NCI-H1048 (cell line): ENCODE measurements at places on chromosomes 16 and 17.

DNA sequence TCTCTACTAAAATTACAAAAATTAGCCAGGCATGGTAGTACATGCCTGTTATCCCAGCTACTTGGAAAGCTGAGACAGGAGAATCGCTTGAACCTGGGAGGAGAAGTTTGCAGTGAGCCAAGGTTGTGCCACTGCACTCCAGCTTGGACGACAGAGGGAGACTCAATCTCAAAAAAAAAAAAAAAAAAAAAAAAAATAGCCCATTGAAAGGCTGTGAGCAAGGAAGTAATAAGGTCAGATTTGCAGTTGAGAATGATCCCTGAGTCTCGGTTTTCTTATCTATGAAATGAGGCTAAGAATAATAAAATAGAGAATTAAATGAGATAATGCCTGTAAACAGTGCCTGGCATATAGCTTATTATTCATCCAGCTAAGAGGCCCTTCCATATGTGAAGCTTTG is 1.3 kb upstream of the PDK2 start:
- no peak for DNase-seq

DNA sequence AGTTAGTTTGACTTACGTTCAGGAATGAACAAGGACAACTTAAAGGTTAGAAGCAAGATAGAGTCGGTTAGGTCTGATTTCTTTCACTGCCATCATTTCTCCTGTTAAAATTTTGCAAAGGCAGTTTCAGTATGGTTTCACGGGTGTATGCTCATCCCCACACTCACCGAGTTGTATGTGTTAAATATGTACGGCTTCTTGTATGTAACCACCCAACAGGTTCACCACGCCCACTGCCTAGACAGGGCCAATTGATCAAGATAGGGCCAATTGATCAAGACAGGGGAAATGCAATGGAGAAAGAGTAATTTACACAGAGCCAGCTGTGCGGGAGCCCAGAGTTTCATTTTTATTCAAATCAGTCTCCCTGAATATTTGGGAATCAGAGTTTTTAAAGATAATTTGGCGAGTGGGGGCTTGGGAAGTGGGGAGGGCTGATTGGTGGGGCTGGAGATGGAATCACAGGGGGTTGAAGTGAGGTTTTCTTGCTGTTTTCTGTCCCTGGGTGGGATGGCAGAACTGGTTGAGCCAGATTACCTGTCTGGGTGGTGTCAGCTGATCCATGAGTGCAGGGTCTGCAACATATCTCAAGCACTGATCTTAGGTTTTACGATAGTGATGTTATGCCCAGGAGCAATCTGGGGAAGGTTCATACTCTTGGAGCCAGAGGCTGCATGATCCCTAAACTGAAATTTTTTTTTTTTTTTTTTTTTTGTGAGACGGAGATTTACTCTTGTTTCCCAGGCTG is 62.4 kb upstream of the PLCG2 start:
- no peak for DNase-seq

GRCh38 chr16:9099131-9099625 is 7.7 kb downstream of the HAPSTR1 start:
- no peak for DNase-seq

DNA sequence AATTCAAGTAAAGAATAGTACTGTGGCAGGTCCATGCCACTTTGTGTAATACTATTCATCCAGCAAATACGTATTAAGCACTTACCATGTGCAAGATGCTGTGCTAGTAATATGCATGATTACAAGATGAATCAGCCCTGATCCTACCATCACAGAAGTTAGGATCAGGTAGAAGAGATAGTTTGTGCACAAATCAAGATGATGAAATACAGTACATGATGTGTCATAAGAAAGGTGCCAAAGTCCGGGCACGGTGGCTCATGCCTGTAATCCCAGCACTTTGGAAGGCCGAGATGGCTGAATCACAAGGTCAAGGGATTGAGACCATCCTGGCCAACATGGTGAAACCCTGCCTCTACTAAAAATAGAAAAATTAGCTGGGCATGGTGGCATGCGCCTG is 10.9 kb downstream of the COG4 start:
- no peak for DNase-seq

DNA sequence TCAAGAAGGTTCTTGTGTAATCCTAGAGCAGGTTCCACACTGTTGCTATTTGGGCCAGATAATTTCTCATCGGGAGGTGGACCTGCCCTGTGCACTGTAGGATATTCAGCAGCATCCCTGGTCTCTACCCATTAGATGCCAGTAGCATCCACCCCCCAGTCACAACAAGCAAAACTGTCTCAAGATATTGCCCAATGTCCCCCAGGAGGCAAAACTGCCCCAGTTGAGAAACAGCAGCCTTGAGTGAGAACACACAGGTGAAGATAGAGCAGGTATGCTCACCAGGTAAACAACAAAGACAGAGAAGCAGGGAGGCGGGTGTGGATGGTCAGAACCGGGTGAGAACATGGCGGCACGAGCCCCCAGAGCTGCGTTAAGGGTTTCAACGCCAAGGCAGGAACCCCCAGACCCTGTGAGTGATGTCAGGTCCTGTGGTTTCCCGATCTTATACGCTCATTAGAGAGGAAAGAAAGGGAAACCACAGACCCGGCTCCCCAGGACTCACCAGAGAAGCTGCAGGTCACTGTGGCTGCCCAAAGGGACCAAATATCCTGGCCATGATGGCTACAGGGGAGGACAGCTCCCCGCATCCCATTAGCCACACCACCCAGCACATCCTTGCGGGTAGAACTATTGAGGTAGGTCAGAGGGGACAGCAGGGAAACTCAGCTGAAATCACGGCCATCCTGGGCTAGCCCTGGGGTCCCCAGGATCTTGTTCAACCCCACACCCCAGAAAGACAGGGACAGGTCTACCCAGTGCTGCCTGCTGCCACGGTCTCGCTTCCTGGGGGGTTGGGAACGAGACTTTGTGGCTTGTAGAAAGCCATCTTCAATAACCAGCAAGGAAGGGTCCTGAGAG is 21.2 kb downstream of the CDC42EP4 start:
- DNase-seq = no peak

DNA sequence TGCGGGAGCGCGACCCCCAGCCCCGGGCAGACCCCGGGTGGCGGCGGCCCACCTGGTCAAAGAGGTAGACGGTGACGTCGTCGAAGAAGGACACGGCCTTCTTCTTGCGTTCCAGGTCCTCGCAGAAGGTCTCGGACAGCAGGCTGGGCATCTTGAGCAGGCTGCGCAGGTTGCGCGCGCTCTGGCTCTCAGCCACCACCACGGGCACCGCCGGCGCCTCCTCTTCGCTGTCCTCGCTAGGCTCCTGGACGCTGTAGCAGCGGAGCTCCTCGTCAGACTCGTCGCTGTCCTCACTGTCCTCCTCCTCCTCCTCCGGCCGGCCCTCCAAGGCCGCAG is 45.2 kb upstream of the PVALEF start:
- DNase-seq = no peak

GRCh38 chr16:69318911-69319289 is 7.8 kb downstream of the VPS4A start:
- DNase-seq = no peak

DNA sequence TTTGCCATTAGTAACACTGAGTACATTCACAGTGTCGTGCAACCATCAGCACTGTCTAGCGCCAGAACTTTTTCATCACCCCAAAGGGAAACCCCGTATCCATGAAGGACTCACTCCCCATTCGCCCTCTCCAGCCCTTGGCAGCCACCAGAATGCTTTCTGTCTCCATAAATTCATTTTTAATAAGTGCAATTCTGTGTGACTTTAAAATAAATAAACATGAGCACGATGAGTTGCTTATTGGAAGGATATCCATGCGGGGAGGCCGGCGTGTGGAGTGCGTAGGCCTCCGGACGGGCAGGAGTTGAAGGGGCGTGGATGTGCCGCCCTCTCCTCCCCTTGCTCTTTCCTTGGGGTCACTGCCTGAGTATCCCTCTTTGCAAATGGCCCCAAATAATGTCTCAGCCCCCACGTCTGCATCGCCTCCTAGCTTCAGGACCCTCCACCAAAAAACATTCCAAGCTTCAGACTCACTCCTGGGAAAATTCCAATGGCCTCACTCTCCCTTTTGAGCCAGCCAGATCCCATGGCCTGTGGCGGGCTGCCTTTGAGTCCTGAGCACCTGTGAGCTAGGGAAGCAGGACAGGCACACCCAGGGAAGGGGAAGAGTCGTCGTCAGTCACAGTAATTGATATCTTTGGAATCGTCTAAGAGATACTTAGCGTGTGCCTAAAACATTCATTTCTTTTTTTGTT is 306.3 kb downstream of the SEC14L1 start:
- no peak for DNase-seq

- no peak for DNase-seq
These were observed 689 bp upstream of the TBC1D24 start for GRCh38 chr16:2473999-2474876.

DNA sequence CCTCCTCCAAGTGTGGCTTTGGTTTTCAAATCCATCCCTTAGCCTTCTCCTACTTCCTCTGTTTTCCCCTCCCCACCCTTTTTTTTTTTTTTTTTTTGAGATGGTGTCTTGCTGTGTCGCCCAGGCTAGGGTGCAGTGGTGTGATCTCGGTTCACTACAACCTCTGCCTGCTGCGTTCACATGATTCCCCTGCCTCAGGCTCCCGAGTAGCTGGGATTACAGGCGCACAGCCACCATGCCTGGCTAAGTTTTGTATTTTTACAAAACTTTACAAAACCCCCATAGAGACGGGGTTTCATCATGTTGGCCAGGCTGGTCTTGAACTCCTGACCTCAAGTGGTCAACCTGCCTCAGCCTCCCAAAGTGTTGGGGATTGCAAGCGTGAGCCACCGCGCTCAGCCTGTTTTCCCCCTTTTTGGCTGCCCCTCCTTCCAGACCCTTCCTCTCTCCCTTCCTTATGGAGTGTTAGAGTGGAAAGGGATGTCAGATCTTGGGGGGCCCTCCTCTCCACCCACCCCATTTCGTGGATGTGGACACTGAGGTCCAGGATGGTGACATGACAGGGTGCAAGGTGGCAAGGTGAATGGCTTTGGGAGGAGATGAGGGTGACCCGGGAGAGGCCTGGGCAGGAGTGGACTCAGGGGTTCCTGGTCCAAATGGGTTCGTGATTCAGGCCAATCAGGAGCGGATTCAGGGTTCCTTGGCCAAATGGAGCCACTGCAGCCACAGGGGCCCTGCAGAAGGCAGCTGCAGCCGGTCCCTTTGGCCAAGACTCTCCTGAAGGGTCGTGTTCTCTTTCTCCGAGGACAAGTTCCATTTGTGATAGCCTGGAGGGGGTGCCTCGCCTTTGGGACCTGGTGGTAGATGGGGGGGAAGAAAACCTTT is 4.8 kb downstream of the ABCC1 start:
- DNase-seq = no peak

GRCh38 chr17:16269658-16270057 is 52.6 kb downstream of the PIGL start:
- no peak for DNase-seq

DNA sequence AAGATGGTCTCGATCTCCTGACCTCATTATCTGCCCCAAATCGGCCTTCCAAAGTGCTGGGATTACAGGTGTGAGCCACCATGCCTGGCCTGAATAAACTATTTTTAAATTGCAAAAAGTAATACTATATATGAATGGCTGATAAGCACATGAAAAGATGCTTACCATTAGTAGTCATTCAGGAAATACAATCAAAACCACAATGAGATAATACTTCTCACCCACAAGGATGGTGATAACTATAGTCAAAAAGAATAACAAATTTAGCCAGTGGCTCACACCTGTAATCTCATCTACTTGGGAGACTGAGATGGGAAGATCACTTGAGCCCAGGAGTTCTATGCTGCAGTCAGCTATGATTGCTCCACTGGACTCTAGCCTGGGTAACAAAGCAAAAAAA is 2.4 kb upstream of the TACO1 start:
- no peak for DNase-seq

GRCh38 chr17:17683710-17684365 is 2.6 kb downstream of the RAI1 start:
- DNase-seq = no peak

- DNase-seq = no peak
These were observed 14.7 kb upstream of the C16orf82 start for GRCh38 chr16:27052007-27052406.

- no peak for DNase-seq
These were observed 242.1 kb upstream of the NLRP1 start for GRCh38 chr17:5826384-5826783.

DNA sequence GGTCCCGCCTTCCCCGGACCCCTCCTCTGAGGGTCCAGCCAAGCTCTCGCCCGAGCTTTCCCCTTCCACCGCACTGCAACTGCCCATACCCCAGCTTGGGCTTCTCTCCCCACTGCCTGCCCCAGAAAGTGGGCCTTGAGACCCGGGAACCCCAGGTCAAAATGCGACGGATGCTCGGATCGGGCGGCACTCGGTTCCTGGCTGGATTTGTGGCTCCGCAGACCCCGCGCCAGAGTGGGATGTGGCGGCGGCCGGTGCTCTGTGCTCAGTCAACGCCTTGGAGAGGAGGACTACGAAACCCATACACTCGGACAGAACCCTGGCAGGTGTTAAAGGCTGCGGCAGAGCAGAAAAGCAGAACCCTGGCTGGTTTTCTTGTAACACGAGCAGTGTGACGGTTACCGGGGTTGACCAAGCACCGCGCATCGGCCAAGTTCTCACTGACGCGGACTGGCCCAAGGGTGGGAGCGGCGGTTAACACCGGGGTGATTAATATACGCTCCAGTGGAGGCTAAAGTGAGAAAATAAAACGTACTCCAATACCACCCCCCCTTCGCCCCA is 885 bp upstream of the SLFN13 start:
- no peak for DNase-seq

GRCh38 chr16:87687126-87687910 is 78.5 kb downstream of the KLHDC4 start:
- DNase-seq = no peak

GRCh38 chr16:30032083-30032819 is 1.2 kb upstream of the TLCD3B start:
- peak; percentile 20 for DNase-seq

GRCh38 chr16:68850481-68850880 is 7.2 kb downstream of the TANGO6 start:
- no peak for DNase-seq

DNA sequence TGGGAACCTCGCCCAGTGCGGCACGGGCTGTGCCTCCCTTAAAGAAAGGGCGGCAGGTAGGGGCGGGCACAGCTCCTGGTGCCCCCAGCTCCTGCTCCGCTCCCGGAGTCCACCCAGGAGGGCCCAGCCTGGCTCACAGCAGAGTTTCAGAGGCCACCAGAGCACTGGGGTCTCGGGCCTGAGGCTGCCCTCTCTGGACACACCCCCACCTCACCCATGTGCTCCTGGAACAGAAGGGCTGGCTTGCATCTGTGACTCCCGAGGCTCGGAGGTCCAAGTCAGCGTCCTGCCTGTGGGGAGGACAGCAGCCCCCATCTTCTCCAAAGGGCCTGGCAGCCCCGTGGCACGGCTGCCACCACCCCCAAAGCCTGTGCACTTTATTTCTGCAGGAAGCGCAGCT is 62.7 kb downstream of the RBFOX3 start:
- no peak for DNase-seq
